LHCN-M2 (cell line): ENCODE measurements at places on chromosomes 7 and 10. TPM values are rescaled to one million over a fixed set of nuclear protein-coding genes. Genes with fewer than 3 reads are reported as not detected.
A peak's percentile ranks its signal among the peaks of the same experiment; 100 is the strongest.

DNA sequence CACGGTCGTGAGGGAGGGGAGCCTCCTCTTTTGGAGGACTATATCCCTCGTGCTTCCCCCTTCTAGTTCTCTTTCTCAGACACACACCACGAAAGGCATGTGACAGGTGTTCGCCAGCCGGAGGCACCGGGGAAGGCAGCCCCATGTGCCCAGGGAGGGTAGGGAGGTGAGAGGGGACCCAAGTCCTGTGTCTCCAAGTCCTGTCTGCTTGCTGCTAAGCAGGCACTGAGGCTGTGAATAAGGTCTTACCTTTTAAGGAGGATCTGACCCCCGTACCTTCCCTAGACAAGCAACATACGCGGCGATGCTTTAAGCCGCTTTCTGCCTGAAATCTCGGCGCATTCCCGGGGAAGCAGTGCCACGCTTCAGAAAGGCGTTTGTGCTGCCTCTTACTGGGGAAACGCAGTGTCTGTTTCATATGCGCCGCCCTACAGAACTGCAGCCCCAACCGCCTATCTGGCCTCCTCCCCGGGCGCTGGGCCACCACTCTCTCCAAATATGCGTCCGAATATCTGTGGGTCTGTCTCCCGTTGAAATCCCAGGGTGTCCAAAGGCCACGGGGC, 770 bp downstream of the PLXNA4 start:
- DNase-seq = peak; percentile 12

Gene AKR1C8
- not detected in 2 replicates for total RNA-seq

DNA sequence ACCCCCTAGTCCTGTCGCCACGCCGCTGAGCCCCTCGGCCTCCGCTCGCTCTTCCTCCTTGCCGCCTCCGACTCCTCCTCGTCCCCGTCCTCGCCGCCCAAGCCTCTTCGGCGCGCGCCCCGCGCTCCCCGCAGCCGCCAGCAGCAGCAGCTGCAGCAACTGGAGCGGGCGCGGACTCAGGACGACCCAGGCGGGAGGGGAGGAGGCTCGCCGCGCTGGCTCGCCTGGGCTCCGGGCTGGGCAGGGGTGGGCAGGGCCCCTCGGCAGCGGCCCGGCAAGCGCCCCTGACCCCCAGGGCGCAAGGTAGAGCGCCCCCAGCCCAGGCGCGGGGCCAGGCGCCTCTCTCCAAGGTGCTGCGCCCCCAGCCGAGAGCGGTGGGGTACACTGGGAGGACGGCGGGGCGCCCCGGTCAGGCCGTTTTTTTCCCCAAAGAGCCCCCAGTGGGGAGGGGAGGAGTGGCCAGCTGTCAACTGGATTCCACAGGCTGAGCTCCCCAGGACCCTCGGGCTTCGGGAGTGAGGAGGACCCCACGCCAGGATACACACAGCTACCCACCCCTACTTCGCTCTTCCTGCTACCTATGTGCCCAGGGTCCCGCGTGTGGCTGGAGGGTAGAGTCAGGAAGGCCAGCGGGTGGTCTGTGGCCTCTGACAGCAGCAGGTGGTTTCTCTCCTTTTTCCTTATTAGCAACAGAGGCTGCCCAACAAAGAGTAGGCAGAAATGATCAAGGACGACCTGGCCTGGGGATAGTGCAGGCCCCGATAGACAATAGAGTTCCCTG, 903 bp upstream of the KCNMA1 start:
- DNase-seq = peak; percentile 64

GRCh38 chr10:72097448-72098300, 9.3 kb upstream of the SPOCK2 start:
- DNase-seq = peak; percentile 90

- DNase-seq = peak; percentile 77
Observed at GRCh38 chr7:131071786-131072504, 255.7 kb upstream of the MKLN1 start.

DNA sequence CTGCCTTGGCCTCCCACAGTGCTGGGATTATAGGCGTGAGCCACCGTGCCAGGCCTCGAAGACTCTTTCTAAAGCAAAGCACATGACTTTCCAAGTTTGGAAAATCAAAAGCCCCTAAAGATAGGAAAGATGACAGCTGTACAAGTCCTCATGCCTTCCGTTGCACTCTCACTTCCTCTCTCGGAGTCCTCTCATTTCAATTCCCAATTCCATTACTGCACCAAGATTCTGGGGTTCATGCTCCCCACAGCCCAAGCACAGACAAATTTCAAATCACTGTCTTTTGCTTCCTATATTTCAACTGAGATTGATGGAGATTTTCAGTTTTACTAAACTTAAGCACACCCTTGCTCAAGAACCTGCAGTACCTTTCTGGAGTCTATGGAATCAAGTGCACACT, 10.9 kb upstream of the PLAU start:
- DNase-seq = no peak

DNA sequence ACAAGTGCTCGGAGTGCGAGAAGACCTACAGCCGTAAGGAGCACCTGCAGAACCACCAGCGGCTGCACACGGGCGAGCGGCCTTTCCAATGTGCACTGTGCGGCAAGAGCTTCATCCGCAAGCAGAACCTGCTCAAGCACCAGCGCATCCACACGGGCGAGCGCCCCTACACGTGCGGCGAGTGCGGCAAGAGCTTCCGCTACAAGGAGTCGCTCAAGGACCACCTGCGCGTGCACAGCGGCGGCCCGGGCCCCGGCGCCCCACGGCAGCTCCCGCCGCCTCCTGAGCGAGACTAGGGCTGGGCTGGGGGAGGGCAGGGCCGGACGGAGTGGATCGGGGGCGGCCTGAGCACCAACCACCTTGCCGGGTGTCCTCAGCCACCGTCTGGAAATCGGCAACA, 15.1 kb upstream of the ZNF212 start:
- no peak for DNase-seq

Gene TAC1
- not detected in 2 replicates for total RNA-seq

DNA sequence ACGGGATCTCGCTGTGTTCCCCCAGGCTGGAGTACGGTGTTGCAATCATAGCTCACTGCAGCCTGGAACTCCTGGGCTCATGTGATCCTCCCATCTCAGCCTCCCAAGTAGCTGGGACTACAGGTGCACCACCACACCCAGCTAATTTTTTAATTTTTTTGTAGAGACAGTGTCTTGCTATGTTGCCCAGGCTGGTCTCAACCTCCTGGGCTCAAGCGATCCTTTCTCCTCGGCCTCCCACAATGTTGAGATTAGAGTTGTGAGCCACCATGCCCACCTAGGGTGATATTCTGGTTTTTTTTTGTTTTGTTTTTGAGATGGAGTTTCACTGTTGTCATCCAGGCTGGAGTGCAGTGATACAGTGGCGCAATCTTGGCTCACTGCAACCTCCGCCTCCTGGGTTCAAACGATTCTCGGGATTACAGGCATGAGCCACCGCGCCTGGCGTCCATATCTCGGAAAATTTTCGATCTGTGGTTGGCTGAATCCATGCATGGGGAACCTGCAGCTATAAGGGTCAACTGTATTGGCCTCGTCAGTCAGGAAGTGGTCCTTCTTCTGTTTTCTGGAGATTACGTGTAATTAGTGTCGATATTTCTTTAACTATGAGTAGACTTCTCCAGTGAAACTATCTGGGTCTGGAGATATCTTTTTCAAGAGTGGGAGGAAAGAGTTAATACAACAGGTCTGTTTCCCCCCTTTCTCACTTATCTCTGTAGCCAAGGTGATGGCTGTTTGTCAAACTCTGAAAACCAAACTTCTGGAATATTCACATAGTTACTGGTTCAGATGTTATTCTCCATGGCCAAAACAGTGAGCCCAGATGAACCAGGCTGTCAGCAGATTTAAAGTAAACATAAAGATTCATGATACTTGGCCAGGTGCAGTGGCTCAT, 21.0 kb upstream of the FIS1 start:
- no peak for DNase-seq

GRCh38 chr10:65675236-65675635, 1250.6 kb upstream of the LRRTM3 start:
- DNase-seq = no peak

Gene SPDYE16
- not detected in 2 replicates for total RNA-seq

Gene TLX1
- total RNA-seq = not detected in 2 replicates

Gene NUTM2E
- total RNA-seq = 0.06 TPM in 1 of 2 replicates, not detected in the other

- no peak for DNase-seq
Observed at GRCh38 chr10:77404810-77405209, 232.8 kb downstream of the KCNMA1 start.

- peak; percentile 59 for DNase-seq
Observed at GRCh38 chr10:35640474-35640873, 1.6 kb downstream of the FZD8 start.

Gene GPNMB
- total RNA-seq = 135 and 206 TPM in 2 replicates

DNA sequence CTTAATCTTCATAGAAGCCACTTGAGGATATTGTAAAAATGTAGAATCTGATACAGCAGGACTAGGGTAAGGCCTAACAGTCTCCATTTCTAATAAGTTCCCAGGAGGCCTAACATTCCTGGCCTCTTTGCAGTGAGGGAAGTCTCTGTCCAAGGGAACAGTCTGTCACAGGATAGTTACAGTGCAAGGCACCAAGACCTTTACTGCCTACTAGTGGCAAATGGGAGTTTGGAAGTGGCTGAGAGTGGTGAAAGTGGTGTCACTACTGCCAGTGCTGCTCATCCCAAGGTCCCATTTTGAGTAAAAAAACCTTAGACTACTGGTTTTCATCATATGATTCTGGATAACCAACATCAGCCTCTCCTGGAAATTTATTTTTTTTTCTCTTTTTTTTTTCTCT, 619.5 kb upstream of the SEMA3D start:
- DNase-seq = no peak
